LoVo (cell line): ENCODE measurements at places on chromosomes 6 and 20.
A peak's percentile ranks its signal among the peaks of the same experiment; 100 is the strongest.

DNA sequence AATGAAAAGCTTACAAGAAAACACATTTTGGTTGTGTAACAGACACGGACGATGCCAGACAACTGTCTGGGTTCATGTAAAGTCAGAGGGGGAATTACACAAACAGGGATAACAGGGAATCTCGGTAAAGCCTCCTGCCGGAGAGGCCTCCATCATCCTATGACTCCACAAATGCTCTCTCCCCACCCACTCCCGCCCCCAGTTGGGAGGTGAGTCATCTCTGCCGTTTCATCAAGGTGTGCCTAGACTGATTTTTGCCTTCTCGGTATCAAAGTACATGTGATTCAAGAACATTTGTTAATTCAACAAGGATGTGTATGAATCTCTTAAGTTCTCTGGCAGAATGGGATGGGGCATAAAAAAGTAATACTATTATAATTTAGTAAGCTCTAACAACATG, 304.9 kb upstream of the PRDM1 start:
- peak; percentile 68 for DNase-seq

GRCh38 chr6:9766240-9766915, 648.5 kb downstream of the TFAP2A start:
- DNase-seq, result no peak

DNA sequence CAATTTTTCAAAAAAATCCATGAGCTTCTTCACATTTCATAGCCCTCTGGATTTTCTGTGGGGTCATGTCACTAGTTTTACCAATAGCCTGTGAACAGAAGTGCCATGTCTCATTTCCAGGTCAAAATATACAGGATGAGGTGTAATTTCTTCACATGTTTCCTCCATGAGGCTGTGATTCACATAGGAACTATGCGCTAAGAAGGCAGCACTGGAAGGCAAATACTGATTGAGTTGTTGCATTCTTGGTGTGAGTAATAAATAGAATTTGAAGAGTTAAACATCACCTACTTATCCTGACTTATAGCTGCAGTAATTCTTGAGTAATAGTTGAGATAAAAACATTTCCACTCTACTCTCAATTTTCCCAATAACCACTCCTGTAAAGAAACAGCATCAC, 442.3 kb downstream of the HAO1 start:
- no peak for DNase-seq

- DNase-seq, result no peak
Observed at GRCh38 chr20:16363506-16364319, 209.5 kb downstream of the KIF16B start.

DNA sequence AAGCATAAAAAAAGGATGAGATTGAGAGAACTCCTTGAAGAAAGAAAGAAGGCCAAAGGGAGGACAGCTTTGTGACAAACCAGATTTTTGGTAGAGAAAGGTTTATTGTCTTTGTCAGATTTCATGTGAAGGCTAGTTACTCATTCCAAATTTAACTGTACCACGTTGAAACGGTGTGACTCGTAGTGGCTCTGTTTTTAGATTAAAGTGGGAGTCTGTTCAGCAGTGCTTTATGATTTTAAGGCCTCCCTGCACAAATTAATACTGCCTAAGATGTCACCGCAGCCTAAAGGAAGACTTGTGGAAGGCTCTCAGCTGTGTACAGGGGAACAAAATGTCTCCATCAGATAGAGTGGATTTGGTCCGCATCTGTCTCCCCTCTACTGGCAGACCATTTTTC, 35.9 kb downstream of the CDC40 start:
- no peak for DNase-seq

DNA sequence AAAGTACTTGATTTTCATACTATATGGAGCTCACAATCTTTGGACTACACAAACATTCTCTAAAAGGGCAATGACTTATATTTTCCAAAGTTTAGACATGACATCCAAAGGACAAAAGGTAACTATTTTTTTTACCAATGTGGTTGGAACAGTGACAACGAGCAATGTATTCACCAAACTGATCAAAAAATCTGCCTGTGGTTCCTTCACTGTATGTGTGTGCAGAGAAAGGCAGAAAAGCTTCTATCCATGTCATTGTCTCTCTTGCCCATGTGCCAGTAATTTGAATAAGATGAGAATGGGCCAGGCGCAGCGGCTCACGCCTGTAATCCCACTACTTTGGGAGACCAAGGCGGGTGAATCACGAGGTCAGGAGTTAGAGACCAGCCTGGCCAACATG, 25.5 kb downstream of the MCUR1 start:
- DNase-seq, result no peak

GRCh38 chr6:129635396-129636130, 74.4 kb downstream of the ARHGAP18 start:
- no peak for DNase-seq

GRCh38 chr6:118787724-118788423, 106.1 kb upstream of the ASF1A start:
- no peak for DNase-seq

GRCh38 chr6:96841345-96841744, 4.1 kb upstream of the GPR63 start:
- DNase-seq, result no peak

DNA sequence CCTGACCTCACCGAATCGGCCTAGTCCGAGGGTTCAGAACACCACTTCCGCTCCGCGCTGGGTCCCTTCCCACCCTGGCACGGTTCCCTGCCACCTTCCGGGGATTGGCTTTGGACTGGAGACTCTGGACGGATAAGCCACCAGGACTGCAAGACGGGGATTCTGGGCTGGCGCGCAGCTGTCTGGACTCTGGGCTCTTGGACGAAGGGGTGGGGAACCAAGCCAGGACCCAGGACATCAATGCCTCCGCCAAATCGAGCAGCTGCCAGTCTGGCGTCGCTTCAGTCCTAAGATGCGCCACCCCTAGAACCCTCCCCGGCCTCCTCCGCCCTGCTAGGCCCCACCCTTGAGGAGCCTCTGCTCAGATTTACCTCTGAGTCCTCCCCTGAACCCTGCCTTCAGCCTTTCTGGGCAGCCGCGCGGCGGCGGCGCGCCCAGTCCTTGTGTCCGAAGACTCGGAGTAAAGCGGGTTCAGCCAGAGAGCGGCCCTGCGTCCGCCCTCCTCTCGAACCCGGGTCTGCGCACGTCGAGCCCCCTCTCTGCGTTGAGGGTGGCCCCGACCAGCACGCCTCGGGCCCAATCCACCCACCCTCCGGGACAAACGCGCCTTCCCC, 1.2 kb downstream of the KCNK17 start:
- DNase-seq, result no peak

GRCh38 chr20:63772781-63773518, 33.4 kb downstream of the SLC2A4RG start:
- no peak for DNase-seq

GRCh38 chr6:13653296-13653695, 38.2 kb downstream of the NOL7 start:
- no peak for DNase-seq

DNA sequence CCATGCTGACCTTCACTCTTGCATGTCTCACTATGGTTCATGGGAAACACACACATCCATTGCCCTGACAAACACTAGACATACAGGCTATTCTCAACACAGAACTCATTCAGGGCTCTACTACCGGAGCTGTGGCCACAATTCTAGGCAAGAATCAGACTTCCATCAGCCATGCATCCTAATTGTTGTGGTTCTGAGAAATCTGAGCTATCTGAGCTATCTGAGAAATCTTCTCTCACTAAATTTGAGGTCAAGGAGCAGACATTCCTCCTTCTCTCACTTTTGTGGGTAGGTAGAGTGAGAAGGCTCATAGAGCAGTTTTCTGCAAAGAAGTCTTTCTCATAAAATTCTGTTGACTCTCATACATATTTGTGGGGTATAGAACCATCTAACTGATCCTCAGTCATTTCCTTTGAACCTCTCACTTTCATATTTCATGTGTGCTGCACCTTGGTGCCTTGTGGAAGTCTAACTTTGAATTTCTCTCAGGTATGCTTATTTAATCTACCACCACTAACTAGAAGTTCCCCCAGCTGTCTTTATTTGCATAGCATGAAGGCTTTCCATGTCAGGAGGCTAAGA, 43.6 kb downstream of the ADGRF1 start:
- peak; percentile 32 for DNase-seq

DNA sequence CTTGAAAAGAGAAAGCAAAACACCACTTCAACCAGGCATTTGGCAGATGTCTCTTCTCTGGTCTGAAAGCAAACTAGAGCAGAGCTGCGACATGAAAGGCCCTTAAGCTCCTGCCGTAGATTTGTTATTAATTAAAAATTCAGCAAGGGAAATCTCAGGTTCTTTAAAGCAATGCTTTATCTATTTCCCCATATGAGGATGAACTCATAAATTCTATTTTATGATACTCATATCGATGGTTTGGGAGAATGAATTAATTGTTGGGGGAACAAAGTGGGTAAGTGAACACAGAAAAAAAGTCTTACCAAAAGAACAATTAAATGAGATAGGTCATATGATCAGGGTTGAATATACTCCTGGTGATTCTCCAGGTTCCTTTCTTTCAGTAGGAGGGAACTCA, 464.7 kb upstream of the SLC35B3 start:
- no peak for DNase-seq

- DNase-seq, result peak; percentile 16
Observed at GRCh38 chr6:131013495-131013894, 49.5 kb downstream of the EPB41L2 start.

- DNase-seq, result no peak
Observed at GRCh38 chr20:4771004-4771403, 49.3 kb downstream of the PRND start.

GRCh38 chr20:6831461-6831860, 64.0 kb downstream of the BMP2 start:
- DNase-seq, result no peak

DNA sequence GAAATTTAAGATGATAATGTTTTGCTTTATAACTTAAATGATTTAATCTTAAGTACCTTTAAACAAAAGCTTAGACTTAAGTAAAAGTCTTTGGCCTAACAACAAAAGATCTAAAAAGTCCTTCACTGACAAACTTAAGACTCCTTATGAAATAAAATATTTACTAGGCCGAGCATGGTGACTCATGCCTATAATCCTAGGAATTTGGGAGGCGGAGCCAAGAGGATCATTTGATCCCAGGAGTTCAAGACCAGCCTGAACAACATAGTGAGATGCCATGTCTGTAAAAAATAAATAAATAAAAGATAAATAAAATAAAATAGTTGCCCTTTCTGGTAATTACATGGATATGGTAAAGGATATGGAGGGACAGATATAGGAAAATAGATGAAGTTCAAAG, 12.4 kb downstream of the KATNA1 start:
- peak; percentile 67 for DNase-seq

DNA sequence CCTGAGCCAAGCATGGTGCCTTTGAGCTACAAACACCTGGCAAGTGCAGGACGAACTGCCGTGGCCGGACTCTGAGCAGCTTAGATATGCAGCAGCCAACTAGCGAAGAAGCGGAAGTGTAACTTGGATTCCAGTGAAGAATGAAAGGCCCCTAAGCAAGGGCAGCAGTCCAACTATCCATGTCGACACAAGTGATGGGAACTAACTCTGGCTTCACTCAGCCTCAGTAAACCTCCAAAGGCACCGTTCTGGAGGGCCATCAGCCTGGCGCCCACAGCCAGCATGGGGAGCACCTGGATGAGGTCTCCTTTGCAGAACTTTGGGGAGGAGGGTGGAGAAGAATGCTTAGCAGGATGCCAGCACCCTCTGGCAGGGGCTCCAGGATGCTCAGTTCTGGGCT, 78.4 kb upstream of the MLN start:
- DNase-seq, result no peak

DNA sequence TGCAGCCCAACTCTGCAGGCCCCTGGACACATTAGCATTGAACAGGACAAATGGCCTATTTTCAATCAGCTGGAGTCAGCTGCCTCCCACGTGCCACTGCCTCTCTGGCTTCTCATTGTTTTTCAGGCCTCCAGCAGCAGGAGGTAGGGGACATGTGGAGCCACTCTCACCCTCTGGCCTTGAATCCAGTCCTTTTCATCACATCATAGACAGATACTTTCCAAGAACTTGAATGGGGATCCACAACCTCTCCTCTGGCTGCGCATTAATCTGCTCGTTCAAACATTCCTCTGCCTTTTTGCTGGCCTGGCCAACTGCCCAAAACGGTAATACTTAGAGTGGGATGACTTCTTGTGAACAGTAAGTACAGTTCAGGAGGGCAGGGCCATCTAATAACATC, 592.3 kb downstream of the PKHD1 start:
- no peak for DNase-seq
